SHP77 treated with DMSO at 0.1 percent for 48 hours (cell line): ENCODE measurements at places on chromosomes 2 and 18.

DNA sequence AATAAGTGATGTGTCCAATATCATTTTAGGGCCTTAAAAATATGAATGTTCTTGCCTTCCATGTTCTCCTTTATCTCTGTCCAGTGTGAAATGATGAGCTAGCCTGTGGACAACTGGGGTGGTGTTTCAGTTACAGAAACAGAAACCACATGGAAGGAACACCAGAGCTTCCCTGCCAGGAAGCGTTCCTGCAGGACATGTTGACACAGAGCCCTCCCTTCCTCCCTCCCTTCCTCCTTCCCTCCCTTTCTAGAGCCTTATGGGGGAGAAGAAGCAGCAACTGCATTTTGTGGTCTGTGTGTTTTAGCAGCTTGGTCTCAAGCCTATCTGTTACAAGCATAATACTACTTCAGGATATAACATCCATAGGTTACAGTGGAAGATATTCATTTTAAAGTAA, 539.7 kb upstream of the NETO1 start:
- DNase-seq, result no peak

GRCh38 chr2:120548627-120549608, 186.8 kb upstream of the GLI2 start:
- DNase-seq, result no peak

DNA sequence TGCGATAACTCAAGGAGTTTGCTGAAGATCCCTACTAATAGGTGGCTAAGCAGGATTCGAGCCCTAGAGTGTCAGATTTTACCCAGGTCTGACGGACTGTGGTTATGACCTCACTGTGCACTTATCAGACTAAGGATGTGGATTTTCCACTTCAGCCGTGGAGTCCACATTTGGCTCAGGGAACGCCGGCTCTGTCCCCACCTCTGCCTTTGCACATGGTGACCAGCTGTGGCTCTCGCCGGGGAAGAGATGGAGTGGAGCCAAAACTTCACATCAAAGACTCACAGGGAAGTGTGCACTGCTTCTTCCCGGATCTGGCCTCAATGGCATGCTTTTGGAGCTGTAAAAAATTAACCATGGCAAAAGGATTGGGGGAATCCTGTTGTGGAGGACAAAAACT, 249.3 kb upstream of the APCDD1 start:
- DNase-seq, result no peak

DNA sequence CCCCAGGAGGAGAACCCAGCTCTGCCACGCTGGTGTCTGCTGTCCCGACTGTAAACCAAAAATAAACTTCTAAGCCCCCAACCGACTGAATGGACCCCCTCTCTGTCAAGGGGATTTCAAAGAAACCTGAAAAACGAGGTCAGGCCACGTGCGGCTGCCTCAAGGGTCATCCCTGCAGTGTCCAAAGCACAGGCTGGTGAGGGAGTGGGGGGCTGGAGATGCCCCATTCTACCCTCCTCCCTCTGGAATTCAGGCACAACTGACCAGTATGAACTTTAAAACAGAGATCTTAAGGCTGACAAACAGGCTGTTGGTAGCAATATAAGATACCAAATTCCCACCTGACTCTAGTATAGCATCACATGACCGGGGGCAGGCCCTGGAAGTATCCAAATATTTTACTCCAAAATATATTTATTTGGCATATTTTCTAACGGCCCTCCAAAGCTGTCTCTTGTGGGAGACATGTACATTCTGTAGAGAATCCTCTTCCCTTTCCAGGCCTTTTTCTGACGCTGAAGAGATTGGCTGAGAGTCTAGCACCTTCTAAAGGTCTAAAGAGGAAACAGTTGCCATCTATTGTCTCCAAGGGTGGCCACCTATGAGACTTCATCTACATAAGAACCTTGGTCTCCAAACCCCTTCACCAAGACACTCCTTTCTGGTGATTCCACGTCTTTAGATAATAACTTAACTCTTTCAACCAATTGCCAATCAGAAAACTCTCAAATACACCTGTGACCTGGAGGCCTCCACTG, 40.4 kb upstream of the CTDP1 start:
- DNase-seq, result no peak

- no peak for DNase-seq
Measured at GRCh38 chr2:238703436-238703835, 144.4 kb upstream of the TWIST2 start.
